CD4-positive, alpha-beta T cell (primary cell): ENCODE measurements at places on chromosomes 2 and 18.

DNA sequence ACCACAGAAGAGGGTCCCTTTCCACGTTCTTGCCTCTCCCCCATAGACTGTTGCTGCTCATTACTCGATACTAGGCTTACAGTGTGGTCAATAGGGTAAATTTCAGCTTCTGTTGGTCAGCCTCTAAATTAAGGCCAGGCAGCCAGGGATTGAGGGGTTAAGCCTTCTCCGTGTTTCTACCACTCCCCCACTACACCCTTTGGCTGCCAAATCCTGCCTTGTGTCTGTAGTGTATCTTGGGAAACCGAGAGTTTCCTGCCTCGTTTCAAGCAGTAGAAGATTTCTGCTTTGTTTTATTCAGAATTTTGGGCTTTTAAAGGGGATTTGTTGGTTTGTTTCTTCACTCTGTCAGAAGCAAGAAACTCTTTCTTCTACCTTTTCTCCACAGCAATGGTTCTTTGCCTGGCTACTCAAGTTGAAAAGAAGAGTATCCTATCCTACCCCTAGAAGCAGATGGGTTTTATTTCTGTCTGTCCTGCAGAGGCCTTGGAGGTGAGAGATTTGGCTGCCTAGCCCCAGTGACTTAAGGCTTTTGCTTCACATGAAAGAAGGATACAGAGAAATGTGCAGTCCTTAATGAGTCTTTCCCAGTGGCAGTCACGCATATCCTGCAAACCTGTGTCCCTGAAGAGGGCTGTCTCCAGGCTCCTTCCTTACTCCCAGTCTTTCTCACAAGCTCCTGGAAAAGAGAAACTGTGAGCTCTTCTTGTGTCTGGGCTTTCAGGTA is 261.5 kb upstream of the TANK start:
- DNase-seq: no peak

DNA sequence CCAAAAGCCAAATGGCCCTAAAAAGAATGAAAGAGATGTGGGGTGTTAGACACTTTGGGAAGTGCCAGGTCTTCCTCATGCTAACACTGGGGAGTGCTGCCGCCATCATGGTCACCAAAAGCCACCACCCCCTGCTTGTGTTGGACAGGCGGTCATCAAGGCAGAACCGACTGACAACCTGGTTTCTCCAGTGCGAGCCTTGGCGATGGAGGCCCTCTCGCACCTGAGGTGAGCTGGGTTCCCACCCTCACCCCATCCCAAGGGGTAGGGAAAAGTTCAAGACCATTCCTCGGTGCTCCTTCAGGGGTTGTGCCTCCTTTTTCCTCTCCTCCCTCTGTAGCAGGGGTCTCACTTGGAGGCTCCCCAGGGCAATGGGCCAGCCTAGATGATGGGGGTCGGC is 33.6 kb downstream of the MROH2A start:
- no peak for DNase-seq

- DNase-seq: no peak
These were observed 97.1 kb downstream of the AQP4 start for GRCh38 chr18:26768385-26768784.

DNA sequence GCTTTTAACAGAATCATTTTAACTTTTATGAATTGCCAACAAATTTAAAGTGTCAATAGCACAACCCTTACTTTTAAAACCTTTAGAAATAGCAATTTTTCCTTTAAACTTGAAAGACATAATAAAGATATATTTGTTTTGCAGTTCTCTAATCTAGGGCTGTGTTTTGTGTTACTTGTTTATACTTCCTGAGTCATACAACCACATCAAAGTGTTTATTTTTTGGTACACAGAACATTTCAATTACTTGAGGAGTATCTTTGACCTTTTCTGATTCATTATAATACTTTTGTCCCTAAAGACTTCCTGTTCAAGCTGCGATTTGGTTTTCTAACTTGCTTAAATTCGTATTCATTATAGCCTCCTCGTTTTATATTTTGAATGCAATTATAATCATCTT is 21.8 kb downstream of the TYW5 start:
- no peak for DNase-seq

DNA sequence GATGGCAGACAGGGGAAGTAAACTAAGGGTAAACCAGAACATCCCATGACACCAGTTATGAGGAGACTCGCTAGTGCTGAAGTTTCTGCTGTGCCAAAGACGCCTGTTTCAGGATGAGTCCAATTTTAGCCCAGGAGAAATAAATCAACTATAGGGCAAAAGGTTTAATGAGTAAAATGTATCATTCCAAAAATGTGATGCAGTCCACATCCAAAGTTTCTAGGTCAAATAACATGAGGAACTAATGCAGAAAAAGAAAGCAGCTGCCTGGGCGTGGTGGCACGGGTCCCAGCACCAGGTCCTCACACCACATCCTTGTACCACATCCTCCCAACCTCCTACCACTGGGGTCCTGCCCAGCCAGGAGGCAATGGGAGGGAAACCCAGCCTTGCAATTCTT is 126.9 kb upstream of the CTAGE1 start:
- no peak for DNase-seq

GRCh38 chr2:231176066-231176465 is 22.4 kb upstream of the ARMC9 start:
- no peak for DNase-seq

DNA sequence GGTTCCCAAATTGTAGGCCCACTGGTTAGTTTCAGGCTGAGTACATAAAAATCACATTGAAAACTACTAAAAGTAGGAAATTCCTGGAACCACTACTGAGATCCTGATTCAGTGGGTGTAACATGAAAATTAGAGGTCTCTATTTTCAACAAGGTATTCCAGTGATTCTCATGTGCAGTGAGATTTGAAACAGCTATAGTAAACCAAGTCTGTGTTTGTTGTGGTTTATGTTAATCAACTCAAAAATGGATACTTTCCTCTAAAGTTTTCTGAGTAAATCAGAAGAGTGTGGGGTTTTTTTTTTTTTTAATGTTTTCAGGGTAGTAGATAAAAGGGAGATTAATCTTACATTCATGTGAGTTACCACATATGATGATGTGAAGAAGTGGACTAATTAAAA is 42.4 kb upstream of the LIMS1 start:
- no peak for DNase-seq

- no peak for DNase-seq
These were observed 676 bp downstream of the SH3BP4 start for GRCh38 chr2:234952270-234953115.

DNA sequence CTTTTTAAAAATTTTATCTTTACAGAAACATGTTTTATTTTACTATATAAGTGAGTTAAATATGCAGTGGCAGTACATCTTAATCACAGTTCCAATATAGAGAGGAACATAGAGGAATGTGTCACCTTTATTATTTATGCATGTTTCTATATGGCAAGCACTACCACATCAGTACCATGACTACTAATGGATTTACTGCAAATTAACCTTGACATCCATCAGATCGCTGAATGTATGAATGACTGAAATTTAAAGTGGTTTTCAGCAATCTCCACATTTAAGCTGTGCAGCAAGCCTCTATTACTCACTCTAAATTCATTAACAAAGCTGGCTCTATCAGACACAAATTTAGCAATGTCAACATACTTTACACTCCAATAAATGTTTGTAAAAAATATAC is 790.6 kb downstream of the NRXN1 start:
- DNase-seq: no peak

DNA sequence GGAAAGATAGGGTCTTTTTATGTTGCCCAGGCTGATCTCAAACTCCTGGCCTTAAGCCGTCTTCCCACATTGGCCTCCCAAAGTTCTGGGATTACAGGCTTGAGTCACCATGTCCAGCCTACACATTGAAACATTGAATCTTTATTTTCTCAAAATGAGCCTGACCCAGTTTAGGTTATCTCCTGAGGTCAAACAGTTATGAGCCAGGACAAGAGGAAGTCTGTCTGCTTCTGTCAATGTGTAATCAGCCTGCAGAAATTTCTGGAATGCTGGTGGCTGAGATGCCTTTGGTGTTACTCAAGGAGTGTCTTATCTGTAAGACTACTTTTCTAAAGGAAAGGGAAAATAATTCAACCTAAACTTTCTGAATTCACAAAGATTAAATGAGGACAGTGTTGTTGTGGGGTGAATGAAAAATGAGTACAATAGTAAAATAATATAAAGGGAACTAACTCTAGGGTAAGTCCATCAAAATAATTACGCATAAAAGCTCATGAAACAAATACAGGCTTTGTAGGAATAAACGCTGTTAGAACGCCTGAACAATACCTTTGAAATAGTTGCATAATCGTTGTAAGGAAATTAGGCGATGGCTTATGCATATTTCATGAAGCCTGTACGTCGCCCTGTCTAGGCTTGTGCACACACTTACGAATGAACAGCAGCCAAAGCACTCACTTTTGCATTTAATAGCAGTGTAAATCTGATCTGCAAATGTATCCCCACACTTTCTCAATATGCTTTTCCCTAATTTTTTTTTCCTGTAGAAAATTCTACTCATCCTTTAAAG is 260.8 kb downstream of the RDH14 start:
- DNase-seq: no peak

- DNase-seq: no peak
These were observed 242.0 kb downstream of the DPP10 start for GRCh38 chr2:114684403-114684802.

DNA sequence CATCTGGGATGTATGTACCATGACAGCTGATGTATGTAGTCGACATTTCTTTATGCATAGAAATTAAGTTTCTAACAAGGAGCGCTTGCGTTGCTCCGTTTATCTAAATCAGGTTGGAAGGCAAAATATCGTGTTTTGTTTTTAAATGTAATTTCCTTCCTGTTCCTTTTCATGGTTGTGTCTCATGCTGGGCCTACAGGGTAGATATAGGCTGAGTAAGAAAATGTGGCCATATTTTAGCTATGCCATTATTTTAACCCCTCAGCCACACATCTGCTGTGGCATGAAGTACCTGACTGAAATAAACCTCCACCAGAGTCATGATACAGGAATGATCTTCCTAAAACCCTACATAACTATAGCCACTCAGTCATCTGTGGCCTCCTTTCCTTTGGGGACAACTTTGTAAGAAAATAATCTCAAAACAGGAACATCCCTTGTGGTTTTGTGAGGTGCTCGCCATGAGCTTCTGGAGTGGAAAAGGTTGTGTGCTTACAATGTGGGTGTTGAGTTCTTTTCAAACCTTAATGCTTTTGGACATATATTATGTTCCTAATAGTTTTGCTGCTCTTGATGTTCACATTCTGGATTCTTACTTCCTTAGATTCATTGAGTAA is 214.3 kb downstream of the FAM210A start:
- no peak for DNase-seq

- DNase-seq: no peak
These were observed 419.7 kb upstream of the MEX3C start for GRCh38 chr18:51617167-51617566.

- DNase-seq: no peak
These were observed 39.7 kb upstream of the VRK2 start for GRCh38 chr2:58006952-58007284.

DNA sequence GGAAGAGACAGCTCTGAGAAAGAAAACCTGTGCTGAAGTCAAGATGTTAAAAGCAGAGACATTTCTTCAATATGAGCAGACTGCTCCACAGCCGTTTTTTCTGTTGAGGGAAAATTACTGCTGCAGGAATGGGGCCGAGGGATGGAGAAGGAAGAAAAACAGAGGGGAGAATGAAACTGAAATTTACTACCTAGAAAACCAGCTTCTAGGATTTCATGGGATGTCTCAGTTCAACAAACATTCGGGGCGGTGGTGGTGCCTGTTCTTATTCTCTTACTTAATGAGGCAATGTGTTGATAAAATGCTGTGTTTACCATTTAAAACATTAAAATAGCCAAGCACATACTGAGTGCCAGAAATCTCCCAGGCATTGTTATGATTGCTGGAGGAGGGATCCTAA is 557.1 kb upstream of the MEX3C start:
- DNase-seq: no peak

DNA sequence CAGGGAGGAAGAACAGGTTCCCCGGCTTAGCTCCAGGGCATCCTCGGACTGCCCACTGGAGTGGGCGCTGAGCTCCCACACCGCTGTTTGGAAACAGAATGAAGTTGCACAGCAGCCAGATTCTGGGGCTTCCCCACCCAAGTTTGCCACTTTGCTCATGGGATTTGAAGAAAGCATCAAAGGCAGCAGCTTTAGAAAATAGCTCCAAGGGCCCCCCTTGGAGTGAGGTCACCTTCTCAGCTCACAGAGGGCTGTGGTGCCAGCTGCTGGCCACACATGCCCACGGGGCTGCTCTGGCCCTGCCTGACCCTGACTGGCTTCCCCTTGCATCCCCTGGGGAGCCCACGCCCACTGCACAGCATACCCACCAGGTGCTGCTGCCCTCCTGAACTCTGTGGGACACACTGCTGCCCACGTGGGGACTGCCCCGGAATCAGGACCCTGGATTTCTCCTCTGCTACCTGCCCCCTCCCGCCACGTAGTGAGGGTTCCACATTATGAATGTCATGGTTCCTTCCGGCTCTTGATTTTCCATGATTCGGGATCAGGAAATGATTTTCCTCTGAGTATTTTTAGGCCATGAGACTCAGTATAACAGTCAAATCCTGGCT is 70.3 kb downstream of the TGOLN2 start:
- DNase-seq: no peak
